Stimulated activated naive CD8-positive, alpha-beta T cell treated with anti-CD3 and anti-CD28 coated beads, Interleukin-15, amount 100 ng/mL, for 72 hours (primary cell): ENCODE measurements at places on chromosomes 5 and 9.

GRCh38 chr9:20537294-20537693, 85.0 kb downstream of the MLLT3 start:
- no peak for DNase-seq

GRCh38 chr9:88589656-88590055, 54.7 kb downstream of the NXNL2 start:
- DNase-seq: no peak

GRCh38 chr5:2007878-2008501, 125.3 kb upstream of the IRX4 start:
- DNase-seq: no peak

DNA sequence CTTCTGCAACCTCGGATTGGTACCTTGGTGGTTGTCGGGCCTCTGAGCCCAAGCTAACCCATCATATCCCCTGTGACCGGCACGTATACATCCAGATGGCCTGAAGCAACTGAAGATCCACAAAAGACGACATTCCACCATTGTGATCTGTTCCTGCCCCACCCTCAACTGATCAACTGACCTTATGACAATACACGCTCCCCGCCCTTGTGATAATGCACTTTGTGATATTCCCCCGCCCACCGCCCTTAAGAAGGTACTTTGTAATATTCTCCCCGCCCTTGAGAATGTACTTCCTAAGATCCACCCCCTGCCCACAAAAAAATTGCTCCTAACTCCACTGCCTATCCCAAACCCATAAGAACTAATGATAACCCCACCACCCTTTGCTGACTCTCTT, 16.5 kb upstream of the TOR1B start:
- DNase-seq: no peak

DNA sequence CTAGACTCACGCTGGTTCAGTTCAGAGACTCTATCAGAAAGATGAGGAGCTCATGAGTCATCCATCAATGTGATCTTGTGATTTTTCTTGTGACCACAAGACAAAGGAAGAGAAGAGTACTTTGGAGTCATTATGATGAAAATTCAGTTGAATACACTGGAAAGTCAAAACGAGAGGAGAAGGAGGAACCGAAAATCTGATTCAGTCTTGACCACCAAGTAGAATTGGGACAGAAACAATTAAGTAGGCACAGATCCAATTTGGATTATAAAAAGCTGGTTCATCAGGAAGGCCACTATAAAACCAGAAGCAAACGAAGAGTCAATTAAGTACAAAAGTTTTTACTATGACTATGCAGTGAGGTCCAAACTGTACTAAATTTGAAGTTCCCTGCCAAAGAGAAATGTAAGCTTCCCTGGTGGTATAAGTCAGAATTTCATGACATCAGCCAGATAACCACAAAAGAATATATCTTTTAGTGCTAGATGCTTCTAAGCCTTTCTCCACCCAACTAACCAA, 90.9 kb downstream of the THBS4 start:
- peak; percentile 34 for DNase-seq

DNA sequence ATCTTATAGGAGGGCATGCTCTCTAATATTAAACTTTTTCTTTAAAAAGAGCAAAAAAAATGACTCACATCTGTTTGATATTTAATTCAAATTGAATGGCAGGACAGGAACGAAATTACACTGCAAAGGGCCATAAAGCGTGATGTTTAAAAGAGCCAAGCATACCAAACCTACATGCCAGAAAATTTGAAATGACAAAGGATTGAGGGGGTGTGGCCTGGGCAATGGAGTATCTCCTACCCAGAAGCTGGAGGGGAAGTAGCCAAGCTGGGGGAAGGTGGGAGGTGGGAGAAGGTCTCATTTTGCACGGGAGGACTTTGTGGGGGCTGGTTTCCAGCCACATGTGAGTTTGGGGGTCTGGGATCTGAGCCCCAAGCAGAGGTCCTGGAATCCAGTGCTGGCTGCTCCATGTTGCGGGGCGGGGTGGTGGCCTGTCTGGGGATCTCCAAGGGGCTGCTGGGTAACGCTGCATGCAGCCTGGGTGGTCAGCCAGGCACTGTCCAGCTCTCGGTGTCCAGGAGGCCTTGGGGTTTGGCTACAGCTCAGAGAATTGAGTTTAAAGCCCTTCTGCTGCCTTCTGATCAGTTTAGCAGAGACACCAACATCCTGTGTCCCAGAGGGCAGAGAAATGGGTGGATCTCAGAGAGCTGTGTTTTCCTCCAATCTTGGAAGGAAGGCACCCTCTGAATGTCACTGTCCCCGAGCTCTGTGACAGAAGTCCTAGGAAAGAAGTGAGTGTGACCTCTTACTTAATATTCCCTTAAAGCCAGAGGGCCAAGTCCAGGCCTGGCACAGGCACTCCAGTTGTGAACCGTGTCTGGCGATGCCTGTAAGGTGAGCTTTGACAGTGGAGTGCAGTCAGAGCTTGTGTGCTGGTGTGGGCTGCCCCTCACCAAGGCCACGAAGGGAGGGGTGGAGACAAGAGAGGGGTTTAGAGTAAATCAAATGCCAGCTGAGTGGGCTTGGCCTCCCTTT, 7.6 kb downstream of the DCANP1 start:
- no peak for DNase-seq

DNA sequence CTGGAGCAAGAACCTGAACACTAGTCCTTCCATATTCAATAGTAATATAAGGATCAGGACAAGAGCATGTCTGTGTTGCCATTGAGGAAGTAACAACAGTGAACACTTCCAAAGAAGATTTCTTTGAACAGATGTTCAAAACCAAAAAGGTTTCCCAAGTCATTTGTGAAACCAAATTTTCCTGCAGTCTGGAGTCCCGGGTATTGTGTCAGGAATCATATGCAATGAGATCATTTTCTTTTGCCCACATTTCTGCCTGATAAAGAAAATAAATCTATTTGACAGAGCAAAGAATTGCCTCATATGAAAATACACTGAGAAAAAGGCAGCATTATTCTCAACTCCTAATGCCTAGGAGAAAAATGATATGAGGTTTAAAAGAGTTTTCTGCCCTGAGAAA, 151.7 kb downstream of the SNX18 start:
- no peak for DNase-seq

GRCh38 chr5:108255468-108255867, 126.4 kb downstream of the FBXL17 start:
- DNase-seq: no peak

- no peak for DNase-seq
Observed at GRCh38 chr9:1461812-1462211, 411.7 kb downstream of the DMRT2 start.

DNA sequence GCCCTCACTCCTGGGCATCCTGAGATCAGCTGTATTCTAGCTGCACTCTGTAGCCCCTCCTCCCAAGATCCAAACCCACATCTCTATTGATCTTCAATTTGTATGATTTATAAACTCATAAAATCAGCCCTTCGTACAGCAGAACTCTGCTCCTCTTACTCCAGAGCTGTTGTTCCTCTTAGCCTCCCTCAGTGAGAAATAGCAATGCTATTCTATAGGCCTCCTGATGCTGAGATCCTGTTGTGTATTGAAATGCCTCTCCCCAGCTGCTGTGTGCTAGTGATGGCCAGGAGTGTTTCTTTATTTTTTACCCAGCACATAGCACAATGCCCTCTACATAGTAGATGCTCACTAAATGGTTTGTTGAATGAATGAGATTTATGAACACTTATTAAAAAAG, 320.5 kb upstream of the ADCY2 start:
- DNase-seq: no peak

DNA sequence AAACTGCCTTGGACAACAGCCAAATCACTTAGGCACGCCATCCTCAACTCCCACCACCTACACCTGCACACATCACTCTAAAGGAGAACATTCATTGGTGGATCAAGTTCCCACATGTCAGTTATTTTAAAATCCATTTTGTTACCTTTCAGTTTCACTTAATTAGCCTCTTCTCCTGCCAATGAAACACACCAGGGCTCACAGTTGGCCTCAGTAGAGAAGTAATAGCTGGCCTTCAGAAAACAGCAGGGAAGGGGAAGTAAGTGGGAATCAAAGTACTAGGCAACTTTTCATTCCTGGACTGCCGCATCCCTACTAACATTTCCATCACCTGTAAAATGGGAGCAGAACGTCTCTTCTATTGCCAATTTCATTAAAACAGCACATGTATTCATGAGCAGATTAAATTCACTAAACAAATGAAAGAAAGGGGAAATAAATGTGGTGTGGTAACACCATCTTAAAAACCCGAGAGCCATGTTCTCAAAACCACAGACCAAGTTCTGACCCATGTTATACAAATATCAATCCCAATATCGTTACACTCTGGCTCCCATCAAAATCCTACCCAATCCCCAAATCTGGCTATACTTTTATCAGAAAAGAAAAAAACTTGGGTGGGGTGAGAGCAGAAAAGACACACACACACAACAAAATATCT, 1.7 kb downstream of the SIL1 start:
- DNase-seq: no peak

DNA sequence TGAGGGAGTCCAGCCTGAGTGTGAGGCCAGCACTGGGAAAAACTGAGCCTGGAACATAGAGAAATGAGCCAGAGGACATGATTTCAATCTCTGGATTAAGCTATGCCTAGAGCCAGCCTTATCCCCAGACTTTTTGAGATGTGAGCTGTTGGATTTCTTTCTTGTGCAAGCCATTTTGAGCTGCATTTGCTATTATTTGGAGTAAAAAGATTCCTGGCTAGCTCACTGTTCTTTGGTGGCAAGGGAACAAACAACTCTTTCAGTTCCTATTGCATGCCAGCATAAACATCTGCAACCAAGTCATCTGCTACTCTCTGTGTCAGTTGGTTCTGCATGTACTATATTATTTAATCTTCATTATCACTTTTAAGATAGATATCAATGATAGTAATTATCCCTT, 70.1 kb upstream of the MAN2A1 start:
- no peak for DNase-seq

GRCh38 chr5:14296533-14297331, 153.6 kb downstream of the TRIO start:
- DNase-seq: no peak
